CD8-positive, alpha-beta memory T cell (primary cell): ENCODE measurements at places on chromosomes 13 and 19.

DNA sequence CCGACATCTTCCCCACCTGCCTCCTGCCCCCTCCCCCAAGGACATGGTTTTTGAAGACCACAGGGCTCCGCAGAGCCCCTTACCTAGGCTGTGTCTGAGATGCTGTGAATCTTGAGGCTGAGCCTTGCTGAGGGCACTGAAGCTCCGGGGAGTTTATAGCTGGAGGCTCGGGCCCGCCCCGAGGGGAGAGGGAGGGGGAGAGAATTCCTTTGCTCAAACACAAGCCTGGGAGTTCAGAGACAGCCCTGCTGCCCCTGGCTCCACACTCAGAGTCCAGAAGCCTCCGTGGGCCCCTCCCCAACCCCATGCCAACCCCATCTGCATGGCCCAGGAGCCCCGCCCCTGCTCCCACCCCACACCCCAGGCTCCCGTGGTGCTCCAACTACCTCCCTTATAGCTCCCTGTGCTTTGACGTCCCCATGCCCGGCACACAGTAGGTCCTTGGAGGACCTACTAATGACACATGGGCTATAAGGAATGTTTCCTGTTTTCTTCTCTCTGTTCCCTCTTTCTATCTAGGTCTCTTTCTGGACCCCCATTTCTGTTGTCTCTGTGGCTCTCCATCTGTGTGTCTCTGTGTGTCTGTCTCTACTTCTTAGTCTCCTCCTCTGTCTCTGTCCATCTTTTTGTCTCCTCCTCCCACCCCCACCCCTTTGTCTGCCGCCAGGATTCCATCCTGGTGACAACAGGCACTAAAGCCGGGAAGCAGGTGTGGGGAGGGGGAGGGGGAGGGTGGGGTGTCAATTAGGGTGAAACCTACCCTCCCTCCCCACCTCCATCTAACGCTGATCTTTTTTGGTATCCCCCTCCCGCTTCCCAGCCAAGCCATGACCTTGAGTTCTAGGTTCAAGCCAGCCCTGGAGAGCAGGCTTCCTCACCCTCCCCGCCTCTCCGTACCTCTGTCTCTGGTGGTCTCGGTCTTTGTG, at the start of gene TNNT1:
TSS of gene TNNT1 (minus strand) at position 129 of the 926 bp plus-strand sequence. CDS start 2,049 bp downstream, outside the sequence.
- DNase-seq = no peak

GRCh38 chr19:5587071-5587455, 19.3 kb upstream of the TINCR start:
- DNase-seq = no peak

DNA sequence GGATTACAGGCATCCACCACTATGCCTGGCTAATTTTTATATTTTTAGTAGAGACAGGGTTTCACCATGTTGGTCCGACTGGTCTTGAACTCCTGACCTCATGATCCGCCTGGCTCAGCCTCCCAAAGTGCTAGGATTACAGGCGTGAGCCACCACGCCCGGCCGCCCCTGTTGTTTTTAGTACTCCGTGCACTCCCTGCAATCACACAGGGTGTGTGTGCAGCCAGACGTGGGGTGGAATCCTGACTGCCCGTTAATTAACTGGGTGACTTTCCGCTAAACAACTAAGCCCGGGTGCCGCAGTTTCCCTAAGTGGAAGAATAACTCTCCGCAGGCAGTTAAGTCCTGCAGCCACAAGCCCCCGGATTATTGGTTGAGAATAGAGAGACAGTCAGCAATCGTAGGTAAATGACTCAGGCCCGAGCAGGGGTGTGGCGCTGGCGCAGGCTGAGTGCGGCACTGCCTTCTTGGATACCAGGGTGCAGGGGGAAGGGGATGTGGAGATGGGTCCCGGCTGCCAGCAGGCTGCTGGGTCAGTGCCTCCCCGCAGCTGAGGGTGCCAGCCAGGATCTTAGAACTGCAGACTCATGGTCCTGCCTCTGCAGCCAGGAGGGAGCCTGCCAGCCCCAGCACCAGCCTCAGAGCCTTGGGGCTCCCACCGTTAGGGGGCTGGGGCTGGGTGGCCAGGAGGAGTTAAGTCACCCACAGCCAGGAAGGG, 6.1 kb upstream of the FXYD3 start:
- no peak for DNase-seq

DNA sequence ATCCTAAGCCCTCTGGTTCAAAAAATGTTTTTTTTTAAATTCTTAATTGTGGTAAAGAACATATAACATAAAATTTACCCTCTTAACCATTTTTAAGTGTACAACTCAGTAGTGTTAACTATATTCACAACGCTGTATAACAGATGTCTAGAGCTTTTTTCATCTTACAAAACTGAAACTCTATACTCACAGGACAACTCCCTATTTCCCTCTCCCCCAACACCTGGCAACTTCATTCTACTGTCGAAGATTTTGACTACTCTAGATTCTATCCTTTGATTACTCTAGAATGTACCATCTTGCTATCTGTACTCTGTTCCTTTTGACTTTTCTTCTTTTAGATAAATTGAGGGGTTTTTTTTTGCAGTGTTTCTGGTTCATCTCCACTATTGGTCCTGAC, 200.4 kb downstream of the KLF12 start:
- DNase-seq = no peak

DNA sequence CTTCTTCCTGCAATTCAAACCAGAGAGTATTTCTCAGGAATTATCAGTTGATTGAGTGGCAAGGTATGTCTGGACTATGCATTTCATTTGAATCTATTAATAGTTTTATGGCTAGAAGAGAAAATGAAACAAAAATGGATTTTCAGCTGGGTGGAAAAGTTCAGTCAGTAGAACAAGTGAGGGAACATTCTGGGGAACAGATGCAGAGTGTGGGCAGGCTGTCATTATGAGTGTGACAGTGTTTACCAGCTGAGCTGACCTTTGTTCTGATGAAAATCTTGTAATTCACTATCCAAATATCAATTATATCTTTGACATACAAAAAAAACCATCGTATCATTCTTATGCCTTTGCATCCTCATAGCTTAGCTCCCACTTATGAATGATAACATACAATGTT, 2.6 kb upstream of the CLC start:
- no peak for DNase-seq

DNA sequence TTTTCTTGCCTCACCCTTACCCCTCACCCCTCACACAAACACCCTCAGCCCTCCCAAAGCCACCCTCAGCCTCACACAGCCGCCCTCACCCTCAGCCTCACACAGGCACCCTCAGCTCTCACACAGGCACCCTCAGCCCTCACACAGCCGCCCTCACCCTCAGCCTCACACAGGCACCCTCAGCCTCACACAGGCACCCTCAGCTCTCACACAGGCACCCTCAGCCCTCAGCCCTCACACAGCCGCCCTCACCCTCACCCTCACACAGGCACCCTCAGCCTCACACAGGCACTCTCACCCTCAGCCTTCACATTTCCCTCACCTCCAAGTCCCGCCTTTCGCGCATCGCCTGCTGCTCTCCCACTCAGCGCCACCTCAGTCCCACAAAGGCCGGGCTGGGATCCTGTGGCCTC, 287 bp upstream of the ZSCAN22 start:
- no peak for DNase-seq
